Naive thymus-derived CD8-positive, alpha-beta T cell (primary cell): ENCODE measurements at places on chromosomes 16 and 17. TPM values are rescaled to one million over a fixed set of nuclear protein-coding genes. Genes with fewer than 3 reads are reported as not detected.

The OTOA gene
- total RNA-seq = 0.14 TPM

The SLC16A5 gene
- 14.2 TPM for total RNA-seq

The PRSS33 gene
- not detected for total RNA-seq

The RNF227 gene
- 9.4 TPM for total RNA-seq

The CIBAR2 gene
- total RNA-seq = not detected

The TMEM107 gene
- 19.4 TPM for total RNA-seq

The ALOX15 gene
- 0.60 TPM for total RNA-seq

The HS3ST3A1 gene
- total RNA-seq = not detected

DNA sequence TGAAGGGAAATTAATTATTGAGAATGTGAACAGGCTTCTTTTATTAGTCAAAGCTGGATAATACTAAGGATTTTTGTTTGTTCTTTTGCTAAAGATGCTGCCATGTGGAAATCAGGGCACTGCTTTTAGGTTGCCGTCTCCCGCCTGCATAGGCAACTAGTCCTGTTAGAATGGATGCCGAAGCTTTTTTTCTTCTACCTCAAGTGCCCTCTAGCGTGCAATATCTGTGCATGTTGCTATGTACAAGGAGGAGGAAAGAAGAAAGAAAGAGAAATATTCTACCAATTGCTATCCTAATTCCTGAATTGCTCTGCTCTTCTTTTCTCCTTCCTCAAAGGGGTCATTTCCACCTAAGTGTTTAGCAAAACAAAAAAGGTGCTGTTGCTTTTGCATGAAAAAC is 5.2 kb upstream of the CDH8 start:
- DNase-seq = no peak

DNA sequence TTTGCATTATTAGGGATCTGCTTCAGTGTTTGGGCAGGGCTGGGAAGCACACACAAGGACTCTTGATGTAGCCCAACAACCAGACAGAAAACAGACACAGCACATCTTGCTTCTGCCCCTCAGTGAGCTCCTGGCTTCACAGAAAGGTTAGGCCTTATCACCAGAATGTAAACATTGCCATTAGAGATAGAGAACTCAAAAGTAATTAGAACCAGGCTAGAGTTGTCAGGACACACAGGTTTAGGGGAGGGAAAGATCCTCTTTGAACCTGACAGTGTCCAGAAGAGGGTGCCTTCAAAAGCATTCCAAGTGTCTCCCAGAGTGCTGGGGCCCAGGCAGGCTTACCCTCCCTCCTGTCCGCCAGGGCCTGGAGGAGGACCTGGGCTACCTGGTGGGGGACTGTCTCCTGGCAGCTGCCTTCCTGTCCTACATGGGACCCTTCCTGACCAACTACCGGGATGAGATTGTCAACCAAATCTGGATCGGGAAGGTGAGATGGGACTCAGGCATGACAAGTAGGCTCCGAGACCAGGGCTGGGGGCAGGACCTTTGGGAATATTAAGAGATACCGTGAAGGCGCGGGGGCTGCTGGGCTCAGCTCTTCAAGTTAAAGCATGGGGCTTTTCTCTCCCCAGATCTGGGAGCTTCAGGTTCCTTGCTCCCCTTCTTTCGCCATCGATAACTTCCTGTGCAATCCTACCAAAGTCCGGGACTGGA is 16.9 kb upstream of the KDM6B start:
- DNase-seq = no peak

DNA sequence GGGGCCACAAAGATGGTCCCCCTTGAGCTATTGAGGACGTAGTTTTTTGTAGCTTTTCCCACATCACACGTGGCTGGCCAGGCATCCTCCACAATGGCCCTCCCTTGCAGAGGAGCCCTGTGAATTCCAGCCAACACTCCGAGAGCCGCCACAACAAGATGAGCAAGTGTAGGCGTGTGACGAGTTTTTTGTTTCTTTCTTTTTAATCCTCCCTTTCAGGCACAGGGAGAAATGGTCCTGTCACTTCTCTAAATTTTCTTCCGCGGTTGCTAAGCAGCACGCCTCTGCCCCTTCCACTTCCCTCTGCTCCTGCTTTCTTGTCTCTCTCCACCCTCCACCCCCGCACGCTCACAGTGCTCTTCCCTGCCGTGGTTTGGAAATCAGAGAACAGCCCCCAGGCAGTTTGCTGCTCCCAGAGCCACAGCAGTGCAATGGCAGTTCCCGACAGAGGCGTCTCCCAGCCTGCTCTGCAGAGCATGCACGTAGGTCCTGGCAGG is 68.0 kb upstream of the MRTFB start:
- no peak for DNase-seq

DNA sequence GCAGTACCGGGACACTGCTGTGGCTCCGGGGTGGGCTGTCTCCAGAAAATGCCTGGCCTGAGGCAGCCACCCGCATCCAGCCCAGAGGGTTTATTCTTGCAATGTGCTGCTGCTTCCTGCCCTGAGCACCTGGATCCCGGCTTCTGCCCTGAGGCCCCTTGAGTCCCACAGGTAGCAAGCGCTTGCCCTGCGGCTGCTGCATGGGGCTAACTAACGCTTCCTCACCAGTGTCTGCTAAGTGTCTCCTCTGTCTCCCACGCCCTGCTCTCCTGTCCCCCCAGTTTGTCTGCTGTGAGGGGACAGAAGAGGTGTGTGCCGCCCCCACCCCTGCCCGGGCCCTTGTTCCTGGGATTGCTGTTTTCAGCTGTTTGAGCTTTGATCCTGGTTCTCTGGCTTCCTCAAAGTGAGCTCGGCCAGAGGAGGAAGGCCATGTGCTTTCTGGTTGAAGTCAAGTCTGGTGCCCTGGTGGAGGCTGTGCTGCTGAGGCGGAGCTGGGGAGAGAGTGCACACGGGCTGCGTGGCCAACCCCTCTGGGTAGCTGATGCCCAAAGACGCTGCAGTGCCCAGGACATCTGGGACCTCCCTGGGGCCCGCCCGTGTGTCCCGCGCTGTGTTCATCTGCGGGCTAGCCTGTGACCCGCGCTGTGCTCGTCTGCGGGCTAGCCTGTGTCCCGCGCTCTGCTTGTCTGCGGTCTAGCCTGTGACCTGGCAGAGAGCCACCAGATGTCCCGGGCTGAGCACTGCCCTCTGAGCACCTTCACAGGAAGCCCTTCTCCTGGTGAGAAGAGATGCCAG is 12.9 kb downstream of the STH start:
- DNase-seq = no peak

DNA sequence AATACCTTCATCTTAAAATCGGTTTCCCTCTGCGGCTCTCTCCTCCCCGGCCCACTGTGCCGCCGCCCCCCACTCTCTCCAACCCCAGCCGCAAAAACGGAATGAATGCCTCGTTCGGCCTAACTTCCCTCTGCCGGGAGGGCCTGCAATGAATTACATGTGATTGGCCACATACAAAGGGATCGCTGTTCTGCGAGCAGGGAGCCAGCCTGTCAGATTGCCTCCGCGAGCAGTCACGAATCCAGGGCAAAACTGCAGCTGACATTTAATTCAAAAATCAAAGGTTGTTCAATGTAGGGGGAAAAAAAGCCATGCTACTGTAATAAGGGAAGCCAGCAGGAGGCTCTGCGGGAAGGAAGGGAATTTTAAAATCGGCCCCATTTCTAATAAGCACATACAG is 84.9 kb downstream of the TBC1D16 start:
- DNase-seq = no peak

DNA sequence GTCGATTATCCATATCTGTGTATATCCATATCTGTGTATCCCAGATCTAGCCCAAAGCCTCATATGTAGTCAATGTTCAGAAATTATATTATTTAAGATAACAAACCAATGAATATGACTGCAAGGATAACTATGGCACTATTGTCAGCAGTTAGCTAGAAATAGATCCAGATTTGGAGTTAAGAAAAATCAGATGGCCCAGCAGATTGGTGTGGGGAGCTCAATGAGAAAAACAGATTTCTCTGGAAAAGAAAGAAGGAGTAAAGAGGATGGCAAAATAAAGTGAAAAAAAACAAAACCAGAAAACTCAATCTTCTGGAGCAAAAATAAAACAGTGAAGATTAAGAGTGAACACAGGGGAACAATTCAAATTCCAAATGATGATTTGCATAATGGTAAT is 10.6 kb upstream of the CDH8 start:
- DNase-seq = no peak

DNA sequence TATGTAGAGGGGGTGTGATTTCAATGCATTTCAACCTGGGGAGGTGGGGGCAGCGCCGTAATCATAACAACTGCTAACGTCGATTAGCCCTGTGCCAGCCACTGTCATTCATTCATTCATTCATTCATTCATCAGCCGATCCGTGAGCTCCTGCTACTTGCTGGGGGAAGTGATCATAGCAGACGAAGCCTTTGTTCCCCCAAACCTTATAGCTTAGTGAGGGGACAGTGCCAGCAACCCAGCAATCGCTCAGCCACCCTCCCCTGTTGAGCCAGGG is 106.5 kb upstream of the GSE1 start:
- no peak for DNase-seq

GRCh38 chr16:87312008-87312407 is 5.2 kb downstream of the C16orf95 start:
- no peak for DNase-seq
